ENCODE measurements at places on chromosomes 16 and 17.

DNA sequence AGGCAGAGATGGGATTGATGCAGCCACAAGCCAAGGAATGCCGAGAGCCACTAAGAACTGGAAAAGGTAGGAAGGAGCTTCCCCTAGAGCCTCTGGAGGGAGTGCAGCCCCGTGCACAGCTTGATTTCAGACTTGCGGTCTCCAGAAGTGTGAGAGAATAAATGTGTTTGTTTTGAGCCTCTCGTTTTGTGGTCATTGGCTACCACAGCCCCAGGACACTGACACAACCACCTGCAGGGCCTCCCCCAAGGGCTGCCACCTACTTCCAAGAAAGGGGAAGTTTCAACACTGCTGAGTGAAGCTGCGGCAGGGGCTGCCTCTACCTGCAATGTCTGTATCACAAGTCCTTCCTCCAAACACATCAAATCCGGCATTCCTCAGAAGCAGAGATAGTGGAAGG is 346.9 kb downstream of the C16orf95 start:
- DNase-seq, result no peak

- no peak for DNase-seq
These were observed 34.4 kb upstream of the MNT start for GRCh38 chr17:2435181-2435741.

- DNase-seq, result no peak
These were observed 10.0 kb downstream of the ATP5PD start for GRCh38 chr17:75036643-75037268.

GRCh38 chr16:89309438-89310122 is 92.1 kb downstream of the ZNF778 start:
- DNase-seq, result no peak

GRCh38 chr17:28147017-28147416 is 104.5 kb downstream of the NLK start:
- DNase-seq, result no peak

GRCh38 chr16:53059672-53060071 is 4.9 kb downstream of the CHD9 start:
- DNase-seq, result no peak

GRCh38 chr17:48612854-48613691 is 2.0 kb downstream of the HOXB8 start:
- no peak for DNase-seq

GRCh38 chr16:88452482-88453216 is 431 bp upstream of the ZFPM1 start:
- peak; percentile 76 for DNase-seq

DNA sequence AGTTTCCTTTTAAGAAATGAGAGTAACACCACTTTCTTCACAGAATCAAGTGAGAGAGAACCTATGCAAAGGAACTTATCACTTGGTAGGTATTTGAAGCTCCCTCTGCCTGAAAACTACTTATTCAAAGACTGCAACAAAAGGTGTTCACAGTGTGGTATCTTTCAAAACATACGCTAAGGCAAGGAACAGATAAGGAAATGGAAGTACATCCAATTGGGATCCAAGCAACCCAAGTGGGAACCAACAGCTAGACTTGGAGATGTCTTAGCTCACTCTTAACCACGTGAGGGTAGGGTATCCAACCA is 431 bp upstream of the PPM1E start:
- DNase-seq, result no peak

DNA sequence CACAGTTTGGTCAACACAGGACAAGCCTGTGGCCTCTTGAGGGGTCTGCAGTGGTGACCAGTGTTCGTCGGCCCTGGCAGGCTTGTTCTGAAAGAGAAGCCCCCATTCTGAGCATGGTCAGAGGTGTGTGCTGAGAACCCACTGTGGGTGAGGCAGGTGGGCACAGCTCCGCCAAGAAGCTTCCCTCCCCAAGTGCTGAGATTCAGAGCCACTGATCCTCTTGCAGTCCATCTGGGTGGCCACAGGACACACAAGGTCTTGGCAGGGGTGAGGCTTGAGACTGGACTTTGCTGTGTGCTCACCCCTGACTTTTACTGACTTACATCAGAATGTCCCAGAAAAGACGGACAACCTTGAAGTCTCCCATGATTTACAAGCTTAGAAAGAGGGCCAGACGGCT is 18.7 kb downstream of the MPRIP start:
- DNase-seq, result no peak

DNA sequence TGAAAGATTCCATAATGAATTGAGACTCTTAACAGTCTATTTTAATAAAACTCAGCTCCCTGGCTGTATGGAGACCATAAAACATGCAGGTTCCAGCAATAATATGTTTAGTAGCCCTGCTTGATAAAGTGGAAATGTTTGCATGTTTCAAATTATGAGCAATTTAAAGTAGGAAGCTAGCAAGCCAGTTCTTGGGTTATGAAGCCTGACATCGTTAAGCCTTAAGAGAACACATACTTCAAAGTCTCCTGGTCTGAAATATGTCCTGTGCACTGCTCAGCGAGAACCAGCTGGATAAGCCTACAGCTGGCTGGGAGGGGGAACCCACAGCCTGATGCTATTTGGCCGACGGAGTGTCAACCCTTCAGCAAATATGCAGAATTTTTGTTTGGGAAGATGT is 140.3 kb downstream of the SALL1 start:
- DNase-seq, result no peak

DNA sequence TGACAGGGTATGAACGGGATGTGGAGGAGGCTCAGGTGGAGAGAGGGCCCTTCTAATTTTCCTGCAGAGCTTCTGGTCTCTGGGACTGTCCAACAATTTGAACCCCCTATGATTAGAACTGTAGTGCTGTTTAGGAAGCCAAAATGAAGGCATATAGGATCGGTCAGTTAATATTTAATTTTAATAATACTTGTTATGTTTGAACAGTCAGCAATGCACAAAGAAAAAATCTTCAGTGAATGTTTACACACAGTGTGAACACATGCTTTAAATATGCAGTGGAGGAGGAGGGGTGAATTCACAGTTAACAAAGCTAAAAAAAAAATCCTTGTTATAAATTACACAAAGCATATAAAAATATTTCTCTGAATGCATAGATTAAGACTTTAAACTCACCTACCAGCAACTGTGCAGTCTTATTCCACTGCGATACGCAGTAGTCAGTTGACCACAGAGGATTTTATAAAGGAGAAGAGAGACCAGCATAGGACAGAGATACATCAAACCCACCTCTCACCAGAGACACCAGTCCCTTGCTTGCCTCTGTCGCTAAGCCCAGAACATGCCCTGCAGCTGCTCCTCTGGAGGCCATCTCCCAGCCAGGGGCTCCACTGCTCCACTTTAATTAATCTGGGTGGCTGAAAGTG is 14.6 kb downstream of the ANKRD40 start:
- no peak for DNase-seq

GRCh38 chr17:3954976-3955672 is 9.1 kb downstream of the ATP2A3 start:
- no peak for DNase-seq

GRCh38 chr16:70700101-70701020 is 14.5 kb upstream of the MTSS2 start:
- DNase-seq, result peak; percentile 54

- DNase-seq, result no peak
These were observed 113.5 kb downstream of the MGAT5B start for GRCh38 chr17:76981545-76982295.

DNA sequence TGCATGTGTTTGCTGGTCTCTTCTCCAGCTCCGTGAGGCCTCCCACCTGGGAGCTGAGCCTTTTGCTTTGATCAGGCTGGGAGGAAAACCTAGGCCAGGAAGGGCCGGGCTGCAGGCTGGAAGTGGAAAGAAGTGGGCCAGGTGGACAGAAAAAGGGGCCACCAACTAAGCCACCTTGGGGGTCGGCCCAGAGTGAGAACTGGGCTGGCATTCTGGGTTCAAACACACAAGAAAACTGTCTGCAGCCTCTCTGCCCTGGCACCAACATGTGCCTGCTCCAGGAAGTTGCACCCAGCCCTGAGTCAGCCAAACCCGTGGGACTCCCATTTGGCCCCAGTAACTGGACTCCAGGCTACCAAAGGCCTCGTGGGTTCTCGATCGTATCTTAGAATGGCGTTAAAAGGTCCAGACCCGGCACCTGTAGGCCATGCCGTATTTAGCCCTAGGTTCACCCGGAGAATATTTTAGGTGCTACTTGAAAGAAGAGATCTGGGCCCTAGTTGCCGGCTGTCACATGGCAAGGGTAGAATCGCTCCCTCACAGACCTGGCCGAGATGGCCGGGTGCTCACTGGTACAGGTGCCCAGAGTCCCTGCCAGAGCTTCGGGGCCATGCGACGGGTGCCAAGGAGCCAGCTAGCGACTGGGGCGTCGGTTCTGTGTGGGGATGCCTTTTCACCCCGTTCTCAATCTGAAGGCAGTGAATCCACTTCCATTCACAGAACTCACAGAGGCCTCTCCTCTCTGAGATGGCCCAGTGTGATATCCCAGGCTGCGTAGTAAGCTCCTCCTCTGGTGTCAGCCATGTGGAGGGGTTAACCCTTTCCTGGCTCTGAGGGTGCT is 236.6 kb downstream of the MRTFB start:
- no peak for DNase-seq

DNA sequence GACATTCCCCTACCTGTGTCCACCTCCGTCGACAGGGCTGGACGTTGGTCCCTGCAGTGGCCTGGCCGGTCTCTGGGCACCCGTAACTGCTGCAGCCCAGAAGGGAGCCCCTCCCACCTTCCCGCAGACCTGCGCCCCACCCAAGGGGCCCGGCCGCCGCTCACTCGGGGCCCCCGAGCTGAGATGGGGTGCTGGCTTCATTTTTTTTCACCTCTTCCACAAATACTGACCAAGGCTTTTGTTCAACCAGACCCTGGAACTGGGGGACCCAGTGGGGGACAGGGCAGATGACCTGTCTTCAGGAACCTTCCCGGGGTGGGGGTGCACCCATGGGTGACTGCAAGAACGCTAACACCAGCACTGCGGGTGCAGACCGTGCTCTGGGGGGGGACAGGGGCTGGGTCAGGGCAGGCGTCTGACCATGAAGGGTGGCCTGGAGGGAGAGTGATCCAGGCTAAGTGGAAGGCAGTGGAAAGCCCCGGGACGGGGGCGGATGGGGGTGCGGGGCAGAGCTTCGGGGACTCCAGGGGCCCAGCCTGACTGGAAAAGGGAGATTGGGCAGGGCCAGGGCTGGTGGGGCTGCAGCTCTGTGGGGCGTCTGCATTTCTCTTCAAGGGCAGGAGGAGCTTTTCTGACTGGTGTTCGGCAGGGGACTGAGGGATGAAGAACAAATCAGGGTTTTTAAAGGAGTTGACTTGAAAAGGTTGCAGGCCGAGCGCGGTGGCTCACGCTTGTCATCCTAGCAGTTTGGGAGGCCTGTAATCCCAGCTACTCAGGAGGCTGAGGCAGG is 42.3 kb downstream of the SLC7A5 start:
- DNase-seq, result no peak

- no peak for DNase-seq
These were observed 145.6 kb upstream of the CHMP6 start for GRCh38 chr17:80845863-80846671.

- no peak for DNase-seq
These were observed 502.1 kb downstream of the KIF2B start for GRCh38 chr17:54324813-54325212.

DNA sequence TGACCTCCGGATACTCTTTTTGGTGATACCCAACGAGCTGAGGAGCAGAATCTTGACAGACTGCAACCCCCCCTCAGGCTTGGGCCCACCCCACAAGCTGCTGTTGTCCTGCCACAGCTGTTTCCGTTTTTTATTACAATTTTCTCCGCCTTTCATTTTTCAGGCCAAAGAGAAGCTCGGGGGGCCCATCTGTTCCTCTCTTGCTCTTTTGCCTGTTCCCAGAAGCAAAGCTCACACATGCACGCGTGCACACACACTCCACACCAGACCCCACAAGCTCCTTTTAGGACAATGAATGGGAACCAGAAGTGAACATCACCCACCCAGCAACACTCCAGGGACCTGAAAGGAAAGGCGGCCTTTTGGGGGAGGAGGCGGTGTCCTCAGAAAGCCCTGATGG is 16.3 kb downstream of the SOX9 start:
- no peak for DNase-seq

DNA sequence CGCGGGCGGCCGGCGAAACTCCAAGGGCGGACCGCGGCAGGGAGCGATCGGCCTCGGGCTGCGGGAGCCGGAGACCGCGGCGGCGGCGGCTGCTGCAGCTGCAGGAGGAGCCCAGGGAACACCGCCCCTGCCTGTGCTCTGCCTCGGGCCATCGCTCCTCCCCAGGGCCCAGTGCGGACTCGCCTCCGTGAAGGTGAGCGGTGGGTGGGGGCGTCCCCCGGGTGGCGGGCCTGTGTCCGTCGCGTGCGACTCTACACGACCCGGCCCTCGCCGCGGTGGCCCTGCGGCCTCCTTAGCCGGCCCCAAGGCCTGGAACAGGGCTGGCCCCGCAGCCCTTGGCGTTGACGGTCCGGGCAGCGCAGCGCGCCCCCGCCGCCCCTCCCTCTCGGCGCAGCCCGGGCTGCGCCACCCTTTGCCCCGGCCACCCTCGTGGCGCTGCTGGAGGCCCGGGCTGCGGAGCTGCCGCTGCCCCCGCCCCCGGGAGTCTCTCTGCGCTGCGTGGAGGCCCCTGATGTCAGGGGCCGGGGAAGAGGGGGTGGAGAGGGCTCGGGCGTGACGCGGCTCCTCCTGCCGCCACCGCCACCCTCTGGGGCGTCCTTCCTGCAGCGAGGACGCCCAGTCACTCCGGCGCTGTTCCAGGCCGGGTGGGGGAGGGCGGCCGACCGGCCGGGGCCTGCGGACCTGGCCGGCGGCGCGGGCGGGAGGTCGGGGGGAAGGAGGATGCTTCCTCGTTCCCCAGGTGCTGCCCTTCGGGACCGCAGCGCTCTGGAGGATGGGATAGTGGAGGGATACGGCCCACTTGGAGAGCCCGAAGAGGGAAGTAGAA is 485 bp downstream of the DYNLL2 start:
- no peak for DNase-seq

DNA sequence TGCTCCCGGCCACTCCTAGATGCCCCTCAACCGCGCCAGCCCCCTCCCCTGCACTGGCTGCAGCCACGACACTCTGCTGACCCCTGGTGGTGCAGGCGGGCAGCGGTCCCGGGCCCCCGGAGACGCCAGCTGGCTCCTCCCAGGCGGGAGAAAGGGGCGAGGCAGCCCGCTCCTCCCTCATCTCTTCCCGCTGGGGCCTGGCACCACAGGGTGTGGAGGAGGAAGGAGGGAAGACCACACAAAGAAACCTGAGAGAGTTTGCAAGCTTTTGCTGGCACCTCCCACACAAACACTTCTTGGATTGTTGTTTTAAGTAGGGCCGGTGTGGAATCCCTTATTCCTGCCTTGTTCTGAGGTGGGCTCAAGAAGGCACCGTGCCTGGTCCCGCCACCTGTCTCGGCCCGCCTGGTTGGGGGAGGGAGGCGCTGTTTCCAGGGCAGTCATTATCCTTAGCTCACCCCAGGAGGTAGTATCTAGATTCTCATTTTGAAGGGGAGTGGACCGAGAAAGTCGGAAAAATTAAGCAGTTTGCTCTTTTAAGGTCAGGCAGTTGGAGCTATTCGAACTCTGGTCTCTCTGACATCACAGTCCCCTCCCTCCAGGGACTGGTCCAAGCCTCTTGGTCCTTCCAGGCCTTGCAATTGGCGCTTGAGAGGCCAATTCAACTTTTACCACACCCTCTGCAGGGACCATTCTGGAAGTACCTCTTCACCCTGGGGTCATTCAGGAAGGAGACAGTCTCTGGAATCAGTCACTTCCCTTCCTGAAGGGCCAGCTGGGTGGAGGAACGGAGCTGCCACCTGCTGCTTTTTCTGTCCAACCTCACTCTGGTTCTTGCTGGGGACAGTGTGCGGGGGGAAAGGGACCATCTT is 959 bp upstream of the ANKRD13B start:
- peak; percentile 86 for DNase-seq

- no peak for DNase-seq
These were observed 128.7 kb upstream of the CHMP6 start for GRCh38 chr17:80862978-80863377.

Data from retinal pigment epithelial cell (primary cell).